ENCODE measurements at places on chromosomes 12 and 14.

DNA sequence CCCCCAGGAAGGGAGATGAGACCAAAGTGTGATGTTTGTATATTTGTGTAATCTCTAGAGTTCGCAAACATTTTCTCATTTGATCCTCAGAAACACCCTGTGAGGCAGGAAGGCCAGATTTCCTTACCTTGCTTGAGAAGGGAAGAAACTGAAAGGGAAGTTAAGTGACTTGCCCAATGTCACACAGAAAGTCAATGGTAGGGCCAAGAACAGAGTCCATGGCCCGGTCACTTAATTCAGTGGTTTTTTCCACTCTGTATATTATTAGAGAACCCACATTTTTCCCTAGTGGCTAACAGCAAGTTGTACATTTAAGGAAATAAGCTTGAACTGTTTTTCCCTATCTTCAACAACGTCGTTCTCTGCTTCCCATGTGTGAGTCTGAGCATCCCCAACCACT is 25.6 kb upstream of the CHPT1 start:
- DNase-seq, result no peak

GRCh38 chr14:31792726-31793125 is 231.5 kb downstream of the NUBPL start:
- DNase-seq, result no peak

DNA sequence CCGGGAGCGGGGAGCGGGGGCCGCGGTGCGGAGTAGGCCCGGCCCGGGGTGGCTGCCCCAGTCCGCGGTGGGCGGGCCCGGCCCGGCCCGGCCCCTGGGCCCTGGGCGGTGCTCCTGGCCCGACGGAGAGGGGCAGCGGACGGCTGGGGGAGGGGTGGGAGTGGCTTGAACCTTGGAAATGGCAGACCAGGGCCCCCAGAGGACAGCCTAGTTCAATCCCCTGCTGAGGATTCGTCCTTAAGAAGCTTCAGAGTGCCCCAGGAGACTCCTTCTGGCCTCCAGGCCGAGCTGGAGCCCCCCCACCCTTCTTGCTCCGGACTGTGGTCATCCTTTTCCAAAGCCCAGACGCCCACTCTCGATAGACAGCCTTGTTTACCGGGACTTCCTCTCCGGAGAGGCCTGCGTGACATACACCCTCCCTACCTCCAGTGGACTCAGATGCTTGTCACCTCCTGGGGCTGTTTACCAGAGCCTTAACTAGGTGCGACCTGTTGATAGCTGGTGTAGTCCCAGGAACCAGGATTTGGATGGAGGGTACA is 458 bp downstream of the KHNYN start:
- no peak for DNase-seq

DNA sequence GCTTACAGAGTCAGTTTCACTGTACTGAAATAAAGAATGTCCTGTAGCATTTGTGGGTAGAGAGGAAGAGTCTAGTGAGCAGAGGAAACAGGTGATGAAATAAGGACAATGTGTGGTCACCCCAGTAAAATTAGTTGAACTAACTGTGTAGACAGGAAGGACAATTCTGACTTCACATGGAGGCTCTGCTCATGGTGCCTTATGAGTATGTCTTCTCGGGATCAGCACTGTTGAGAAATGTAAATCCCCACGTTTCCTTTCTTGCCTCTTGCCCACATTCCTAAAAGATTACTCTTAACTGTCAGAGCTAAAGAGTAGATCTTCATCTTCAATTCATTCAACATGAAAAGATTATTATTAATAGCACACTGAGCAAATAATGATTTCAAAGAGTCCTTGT is 113.2 kb upstream of the FLRT2 start:
- no peak for DNase-seq

DNA sequence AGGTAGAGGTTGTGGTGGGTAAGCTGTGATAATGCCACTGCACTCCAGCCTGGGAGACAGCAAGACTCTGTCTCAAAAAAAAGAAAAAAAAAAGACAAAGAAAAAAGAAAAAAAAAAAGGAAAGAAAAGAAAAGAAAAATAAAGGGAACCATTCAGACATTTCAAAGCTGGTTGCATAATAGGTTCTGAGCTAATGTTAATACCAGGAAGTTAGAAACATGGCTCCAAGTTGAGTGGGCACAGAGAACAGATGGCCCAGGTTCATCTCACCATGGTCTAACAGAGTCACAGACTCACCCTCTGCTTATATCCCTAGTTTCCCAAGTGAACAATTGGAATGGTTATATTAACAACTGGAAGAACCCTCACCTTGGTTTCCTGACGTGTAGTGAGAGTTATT is 17.4 kb upstream of the ZDHHC17 start:
- no peak for DNase-seq

- DNase-seq, result no peak
Observed at GRCh38 chr12:120677765-120678473, 9.0 kb upstream of the MLEC start.

GRCh38 chr12:7797698-7798398 is 8.6 kb downstream of the NANOG start:
- DNase-seq, result no peak
